ENCODE measurements at places on chromosomes 1 and 21.

DNA sequence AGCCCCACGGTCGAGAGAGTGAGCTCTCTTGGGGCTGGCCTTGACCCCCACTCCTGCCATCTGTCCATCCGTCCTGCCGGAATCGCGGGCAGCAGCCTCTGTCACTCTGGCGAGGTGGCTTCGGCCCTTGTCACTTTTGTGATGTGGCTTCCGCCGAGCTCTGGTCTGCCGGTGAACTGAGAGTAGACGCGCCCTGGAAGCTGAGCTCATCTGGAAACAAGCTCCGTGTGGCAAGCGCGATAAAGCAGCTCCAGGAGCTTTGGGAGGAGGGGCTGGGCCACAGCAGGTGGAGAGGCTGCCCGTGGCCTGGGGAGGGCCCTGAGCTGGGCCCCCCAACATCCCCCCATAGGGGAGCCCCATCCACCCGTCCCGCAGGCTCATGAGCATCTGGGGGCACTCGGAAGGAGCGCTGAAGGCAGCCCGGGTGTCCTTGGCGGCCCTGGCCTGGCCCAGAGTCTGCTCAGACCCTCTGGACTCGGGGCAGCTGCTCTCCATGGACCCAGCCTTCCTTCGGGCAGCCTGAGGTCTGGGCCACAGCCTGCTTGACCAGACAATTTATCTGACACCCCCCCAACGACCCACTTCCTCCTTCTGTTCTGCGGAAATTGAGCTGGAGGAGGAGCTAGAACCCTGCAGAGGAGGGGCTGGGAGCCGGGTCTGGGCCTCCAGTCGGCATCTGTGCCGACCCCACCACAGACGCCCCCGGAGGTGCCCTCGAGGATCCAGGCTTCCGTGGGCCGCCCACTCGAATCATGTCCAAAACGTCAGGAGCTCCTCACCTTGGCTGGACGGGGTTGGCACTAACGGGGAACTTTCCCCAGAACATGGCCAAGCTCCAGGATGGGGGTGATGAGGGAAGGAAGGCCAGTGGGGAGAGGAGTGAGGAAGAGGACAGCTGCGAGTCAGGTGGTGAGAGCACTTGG lies 59.1 kb downstream of the SLC19A1 start:
- no peak for DNase-seq

DNA sequence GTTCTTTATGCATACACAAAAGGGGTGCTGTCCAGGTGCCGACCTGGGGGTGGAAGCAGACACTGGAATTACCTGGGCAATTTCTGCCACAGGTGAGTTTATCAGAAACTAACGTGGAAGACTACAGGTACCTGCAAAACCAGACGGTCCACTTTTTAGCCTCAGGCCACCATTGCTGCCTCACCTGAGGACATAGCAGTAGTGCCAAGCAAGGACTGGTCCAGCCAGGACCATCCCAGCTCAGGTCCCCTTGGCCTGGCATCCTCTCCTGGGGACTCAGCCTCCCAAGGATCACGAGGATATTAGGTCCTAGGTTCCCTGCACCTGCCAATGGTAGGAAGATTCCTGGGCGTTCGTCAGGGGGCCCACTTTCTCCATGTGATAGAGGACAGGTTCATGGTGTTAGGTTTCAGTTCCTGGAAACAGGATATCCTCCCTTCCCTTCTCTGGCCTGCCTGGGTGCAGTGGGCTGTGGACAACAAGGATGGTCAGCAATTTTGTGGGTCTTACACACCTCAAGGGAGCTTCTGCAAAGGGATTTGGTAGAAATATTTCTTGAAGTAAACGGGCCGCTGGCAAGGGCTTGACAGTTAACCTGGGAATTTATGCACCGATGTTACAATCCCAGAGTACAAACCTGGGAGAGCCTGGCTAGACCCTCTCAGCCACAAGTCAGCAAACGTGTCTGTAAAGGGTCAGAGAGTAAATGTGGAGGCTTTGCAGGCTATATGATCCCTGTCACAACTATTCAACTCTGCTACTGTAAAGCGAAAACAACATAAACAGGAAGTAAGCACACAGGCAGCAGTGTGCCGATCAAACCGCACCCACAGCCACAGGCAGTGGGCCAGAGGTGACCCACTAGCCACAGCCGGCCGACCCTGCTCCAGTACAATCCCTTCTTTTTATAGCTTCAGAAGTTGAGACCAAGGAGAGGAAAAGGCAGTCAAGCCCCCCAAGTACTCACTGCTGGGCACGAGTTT lies 71.4 kb upstream of the RAB4A start:
- no peak for DNase-seq

GRCh38 chr21:44436111-44436611 lies 19.1 kb upstream of the LRRC3 start:
- no peak for DNase-seq

DNA sequence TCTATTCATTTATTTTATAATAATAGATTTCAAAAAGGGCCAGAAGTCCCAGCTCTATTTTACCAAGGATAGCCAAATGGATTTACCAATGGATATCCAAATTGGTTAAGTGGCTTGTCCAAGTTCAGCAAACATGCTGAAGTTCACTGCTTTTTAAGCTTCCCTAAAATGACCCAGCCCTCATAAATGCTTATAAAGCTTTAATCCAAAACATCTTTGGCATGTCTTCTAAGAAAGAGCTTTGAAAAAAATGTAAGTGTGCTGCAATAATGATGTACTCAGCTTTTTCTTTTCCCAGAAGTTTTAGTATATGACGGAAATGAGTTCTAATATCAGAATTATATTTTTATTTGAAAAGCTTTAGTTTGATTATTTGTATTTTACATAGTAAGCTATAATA lies 451.5 kb upstream of the ADAMTS5 start:
- DNase-seq = no peak

GRCh38 chr1:21308330-21308729 lies 18.1 kb upstream of the ECE1 start:
- DNase-seq = no peak

GRCh38 chr1:88462488-88463261 lies 221.4 kb upstream of the PKN2 start:
- no peak for DNase-seq

DNA sequence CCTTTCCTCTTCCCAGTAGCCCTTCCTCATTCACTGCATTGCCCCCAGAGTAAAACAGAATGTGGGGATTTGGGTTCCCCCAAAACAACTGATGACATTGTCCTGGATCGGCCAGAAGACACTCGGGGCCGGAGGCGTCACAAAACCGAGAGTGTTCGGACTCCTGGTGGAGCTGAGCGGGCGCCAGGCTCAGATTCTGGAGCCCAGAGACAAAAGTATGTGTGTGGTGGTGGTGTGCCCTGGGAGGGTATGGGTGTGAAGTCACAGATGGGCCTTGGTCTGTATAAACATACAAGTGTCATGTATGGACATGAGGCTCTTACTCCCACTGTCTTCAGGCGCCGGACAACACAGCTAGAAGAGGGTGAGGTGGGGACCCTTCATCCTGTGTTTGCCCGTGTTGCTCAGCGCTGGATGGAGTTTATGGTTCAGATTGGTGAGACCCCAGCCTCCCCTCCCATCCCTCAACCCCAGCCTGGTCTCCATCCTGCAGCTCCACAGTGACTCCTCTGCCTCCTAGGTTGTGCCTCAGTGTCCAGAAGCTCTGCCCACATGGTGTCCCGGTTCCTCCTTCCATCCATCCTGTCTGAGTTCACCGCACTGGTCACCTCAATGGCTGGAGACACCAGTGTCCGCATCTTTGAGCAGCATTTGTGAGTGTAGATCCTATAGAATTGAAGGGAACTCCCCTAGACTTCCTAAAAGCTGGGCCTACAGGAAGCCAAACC lies 12.4 kb downstream of the HYI start:
- DNase-seq = no peak

DNA sequence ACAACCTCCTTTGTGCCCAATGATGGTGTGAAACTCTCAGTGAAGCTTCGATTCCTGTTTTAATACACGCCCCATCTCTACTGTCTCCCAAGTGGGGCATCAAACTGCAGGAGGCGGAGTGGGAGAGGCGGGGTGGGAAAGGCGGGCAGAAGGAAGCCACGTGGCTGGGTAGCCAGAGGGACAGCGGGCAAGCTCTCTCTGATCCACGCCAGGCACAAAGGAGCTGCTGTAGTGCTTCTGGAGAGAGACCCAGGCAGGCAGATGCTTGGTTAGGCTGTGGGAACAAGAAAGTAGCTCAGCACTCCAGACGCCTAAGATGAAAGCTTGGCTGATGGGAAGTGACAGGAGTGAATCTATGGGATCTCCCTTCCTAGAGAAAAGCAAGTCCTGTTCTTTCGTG lies 25.7 kb downstream of the TRIM67 start:
- no peak for DNase-seq

DNA sequence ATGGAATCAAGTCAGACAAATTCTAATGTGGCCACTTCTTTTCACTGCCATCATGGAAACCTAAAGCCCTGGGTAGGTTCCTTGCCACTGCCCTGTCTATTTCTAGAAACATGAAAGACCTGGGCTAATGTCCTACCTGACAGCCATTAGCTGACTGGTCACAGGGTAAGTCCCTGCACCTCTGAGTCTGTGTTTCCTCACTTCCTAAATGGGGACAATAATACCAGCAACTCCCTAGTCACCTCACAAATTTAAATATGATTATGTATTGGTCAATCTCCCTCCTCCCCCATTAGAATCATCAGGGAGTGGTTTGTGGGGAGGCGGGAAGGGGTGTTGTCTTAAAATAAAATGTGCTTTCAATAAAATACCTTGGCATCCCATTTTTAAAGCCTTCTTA lies 2.2 kb downstream of the CREG1 start:
- DNase-seq = no peak

DNA sequence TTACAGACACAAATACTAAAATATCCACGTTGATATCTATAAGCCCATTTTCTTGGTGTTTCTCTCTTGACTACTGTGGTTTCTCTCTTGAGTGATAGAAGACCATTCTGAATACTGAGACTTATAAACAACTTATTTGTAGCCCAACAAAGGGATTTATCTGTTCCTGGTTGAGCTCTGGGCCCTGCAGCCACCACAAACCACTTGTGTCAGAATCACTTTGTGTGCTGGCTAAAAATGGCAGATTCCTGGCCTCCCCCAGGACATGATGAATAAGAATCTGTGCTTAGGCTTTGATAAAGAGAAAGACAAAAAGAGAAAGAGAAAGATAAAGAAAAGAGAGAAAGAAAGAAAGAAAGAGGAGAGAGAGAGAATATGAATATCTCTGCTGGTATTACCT lies 18.9 kb upstream of the MCOLN2 start:
- no peak for DNase-seq

GRCh38 chr1:33074193-33074945 lies 6.6 kb upstream of the AZIN2 start:
- no peak for DNase-seq

DNA sequence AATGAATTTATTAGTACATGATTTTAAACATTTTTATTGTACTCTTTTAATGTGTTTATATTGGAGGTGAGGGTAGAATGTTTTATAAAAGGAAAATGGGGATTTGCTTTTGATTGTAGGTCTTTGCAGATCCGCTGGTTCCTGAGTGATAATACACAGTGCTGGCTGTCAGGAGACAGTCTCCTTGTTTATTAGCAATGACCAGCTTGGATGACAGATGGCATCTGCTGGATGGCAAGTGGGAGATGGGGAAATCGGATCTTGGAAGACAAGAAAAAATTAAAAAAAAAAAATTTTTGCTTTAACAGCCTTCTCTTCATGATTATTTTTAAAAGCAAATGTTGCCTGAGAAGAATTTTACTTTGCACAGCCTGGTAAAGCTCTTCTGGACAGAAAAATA lies 4.4 kb upstream of the PHTF1 start:
- DNase-seq = no peak

GRCh38 chr1:24383381-24383940 lies 30.1 kb downstream of the STPG1 start:
- DNase-seq = no peak

DNA sequence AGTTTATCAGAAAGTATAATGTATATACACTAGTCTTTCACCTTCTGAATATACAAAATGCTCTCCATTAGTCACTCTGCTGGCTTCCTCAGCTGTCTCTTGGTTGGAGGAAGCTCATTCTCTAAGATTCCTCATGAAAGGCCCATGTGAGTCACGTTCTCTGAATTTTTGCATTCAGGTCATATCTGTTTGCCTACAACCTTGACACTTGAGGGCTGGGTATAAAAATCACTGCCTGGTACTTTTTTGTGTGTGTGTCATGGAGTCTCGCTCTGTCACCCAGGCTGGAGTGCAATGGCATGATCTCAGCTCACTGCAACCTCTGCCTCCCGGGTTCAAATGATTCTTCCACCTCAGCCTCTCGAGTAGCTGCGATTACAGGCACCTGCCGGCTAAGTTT lies 2.8 kb upstream of the GALNT2 start:
- no peak for DNase-seq

GRCh38 chr1:63618011-63618410 lies 24.8 kb downstream of the PGM1 start:
- no peak for DNase-seq

DNA sequence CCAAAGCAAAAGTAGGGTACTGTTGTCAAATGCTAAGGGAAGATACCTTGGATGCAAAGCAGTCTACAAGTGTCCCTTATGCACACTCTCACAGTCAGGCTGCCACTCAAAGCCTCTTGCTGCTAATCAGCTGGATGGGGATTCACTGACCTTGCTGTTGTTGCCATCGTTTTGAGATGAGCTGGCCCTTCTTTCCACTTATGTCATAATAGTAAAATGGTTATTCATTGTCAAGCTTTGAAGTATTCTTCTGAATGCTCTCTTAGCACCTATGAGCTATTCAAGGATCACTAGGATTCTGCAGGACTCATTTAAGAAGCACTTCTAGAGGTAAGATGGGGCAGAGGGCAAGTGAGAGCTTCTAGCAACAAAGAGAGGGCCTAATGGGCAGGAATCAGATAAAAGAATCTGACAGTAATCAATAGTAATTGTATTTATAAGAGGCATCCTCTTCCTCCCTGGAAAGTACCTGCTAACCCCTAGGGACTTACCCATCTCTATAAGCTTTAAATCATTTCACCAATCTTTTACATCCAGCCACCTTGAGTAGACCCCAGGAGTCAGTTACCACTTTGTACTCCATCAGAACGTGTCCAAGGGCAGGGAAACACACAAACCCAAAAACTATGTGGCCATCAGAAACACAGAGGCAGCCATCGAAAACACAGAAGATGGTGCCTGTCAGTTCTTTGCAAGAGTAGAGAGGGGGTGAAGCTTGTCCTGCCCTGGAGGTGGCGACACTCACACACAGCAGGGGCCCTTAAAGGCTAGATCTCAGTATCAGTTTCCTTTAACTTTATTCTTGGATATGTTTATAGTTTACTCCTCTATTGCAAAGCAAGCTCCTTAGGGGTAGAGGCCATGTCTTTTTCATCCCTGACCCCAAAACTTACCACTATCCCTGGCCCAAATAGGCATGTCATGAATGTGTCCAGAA lies 103.7 kb upstream of the NFIA start:
- DNase-seq = no peak

- no peak for DNase-seq
These were observed 84.7 kb downstream of the NOTCH2 start for GRCh38 chr1:119984771-119985170.

- no peak for DNase-seq
These were observed 720 bp upstream of the F3 start for GRCh38 chr1:94542088-94542870.

DNA sequence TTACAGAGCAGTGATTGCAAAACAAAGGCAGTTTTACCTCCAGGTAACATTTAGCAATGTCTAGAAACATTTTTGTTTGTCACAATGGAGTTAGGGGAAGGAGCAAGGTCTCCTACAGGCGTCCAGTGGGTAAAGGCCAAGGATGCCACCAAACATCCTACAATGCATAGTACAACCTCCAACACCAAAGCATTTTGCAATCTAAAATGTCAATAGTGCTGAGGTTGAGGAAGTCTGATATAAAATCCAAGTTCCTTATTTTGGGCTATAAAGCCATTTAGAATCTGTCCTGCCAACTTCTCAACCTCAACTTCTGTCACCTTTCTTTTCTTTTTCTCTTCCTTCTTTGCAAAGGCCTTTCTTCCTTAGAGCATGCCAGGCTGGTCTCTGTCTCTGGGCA lies 111.2 kb downstream of the FASLG start:
- no peak for DNase-seq

GRCh38 chr1:115219927-115220326 lies 118.1 kb downstream of the NGF start:
- no peak for DNase-seq

Data from stimulated activated CD4-positive, alpha-beta T cell treated with anti-CD3 and anti-CD28 coated beads, Interleukin-2, amount 100 ng/mL, for 4 hours (primary cell).